ENCODE measurements at places on chromosomes 6 and 20. TPM values are rescaled to one million over a fixed set of nuclear protein-coding genes. Genes with fewer than 3 reads are reported as not detected.

Gene SSTR4
- not detected for total RNA-seq

Gene TSPO2
- not detected for total RNA-seq

Gene TAGAP
- total RNA-seq = not detected

Gene ABHD16B
- not detected for total RNA-seq

Gene SLC17A1
- total RNA-seq = not detected

Gene POPDC3
- total RNA-seq = 23.7 TPM

Gene MAPK13
- 12.1 TPM for total RNA-seq

Gene ZNF831
- not detected for total RNA-seq

Gene CALHM5
- 4.0 TPM for total RNA-seq

Gene HCRTR2
- not detected for total RNA-seq

Gene CEP43
- 17.4 TPM for total RNA-seq

Gene MCHR2
- total RNA-seq = not detected

Gene CALHM4
- not detected for total RNA-seq

Gene LY6G6C
- total RNA-seq = not detected

Gene COL9A1
- total RNA-seq = not detected

Gene SLC26A8
- total RNA-seq = under 0.01 TPM

Gene PKIB
- total RNA-seq = 0.39 TPM

Gene NKX2-2
- total RNA-seq = 0.20 TPM

Gene FLRT3
- total RNA-seq = 0.78 TPM

Gene ARMC12
- 0.20 TPM for total RNA-seq

Gene MYLK2
- 0.37 TPM for total RNA-seq

Gene FKBP1C
- total RNA-seq = 1.6 TPM

Gene STMND1
- total RNA-seq = not detected

Gene ID4
- 0.37 TPM for total RNA-seq

Gene OR2H2
- not detected for total RNA-seq

Gene RREB1
- 23.7 TPM for total RNA-seq

Gene SEL1L2
- not detected for total RNA-seq

Gene WFDC10B
- total RNA-seq = not detected

Gene SCUBE3
- 3.3 TPM for total RNA-seq

Gene SLC17A9
- total RNA-seq = 8.5 TPM

Gene HDGFL1
- not detected for total RNA-seq

Gene B3GAT2
- total RNA-seq = under 0.01 TPM

Gene CYP24A1
- not detected for total RNA-seq

Gene TBXT
- not detected for total RNA-seq

Gene PTPRT
- not detected for total RNA-seq

Gene TREM2
- not detected for total RNA-seq

Gene SPDEF
- total RNA-seq = not detected

Gene SIM1
- 2.9 TPM for total RNA-seq

Gene HLA-DOA
- not detected for total RNA-seq

Gene EMILIN3
- total RNA-seq = not detected
